Bronchial epithelial cell (primary cell): ENCODE measurements at places on chromosomes 7 and 10.

DNA sequence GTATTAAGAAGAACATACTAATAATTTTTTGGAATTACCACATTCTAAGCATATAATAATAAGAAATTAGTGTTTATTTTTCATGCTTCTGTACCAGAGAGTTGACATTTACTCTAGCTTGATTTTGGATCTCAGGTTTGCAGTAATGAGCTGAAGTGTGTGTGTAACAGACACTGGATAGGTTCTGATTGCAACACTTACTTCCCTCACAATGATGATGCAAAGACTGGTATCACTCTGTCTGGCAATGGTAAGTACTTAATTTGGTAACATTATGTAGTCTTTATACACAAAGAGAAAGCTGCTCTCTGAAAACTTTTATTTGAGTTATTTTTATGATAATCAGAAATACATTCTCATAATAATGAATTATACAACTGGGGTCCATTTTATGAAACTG, 54.1 kb downstream of the SRI start:
- no peak for DNase-seq

GRCh38 chr7:96016735-96017134, 244.4 kb downstream of the DYNC1I1 start:
- DNase-seq = no peak

DNA sequence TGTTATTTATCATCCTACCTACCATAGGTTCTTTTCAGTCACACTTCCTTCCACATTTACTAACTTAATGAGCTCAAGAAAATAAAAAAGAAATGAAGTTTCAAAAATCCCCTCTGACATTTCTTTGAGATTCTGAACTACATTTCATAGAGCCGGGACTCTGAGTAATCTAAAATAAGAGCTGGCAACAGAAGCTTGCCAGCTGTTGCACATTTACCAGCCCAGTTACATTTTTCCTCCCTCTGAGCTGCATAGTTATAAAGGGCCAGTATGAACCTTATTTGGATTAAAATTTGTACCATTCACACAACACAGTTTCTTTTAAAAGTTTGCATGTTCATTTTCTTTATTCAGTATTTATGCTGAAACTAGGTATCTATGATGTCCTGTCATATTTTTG, 119.5 kb upstream of the CAV2 start:
- no peak for DNase-seq

DNA sequence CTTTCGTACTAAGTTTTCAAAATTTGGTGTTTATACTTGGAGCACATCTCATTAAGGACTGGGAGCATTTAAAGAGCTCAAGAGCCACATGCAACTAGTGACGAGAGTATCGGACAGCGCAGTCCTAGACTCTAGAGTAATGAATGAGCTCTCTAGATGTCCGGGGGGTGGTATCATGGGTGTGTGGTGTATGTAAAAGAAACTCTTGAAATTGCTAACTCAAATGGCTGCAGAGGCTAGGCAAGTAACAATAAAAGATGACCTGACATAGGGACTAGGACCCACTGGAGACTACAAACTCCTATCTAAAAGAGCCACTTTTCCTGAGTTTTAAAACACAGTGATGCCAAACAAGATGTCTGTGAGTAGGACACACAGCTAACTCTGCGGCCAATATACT, 14.0 kb downstream of the MYOZ1 start:
- no peak for DNase-seq

DNA sequence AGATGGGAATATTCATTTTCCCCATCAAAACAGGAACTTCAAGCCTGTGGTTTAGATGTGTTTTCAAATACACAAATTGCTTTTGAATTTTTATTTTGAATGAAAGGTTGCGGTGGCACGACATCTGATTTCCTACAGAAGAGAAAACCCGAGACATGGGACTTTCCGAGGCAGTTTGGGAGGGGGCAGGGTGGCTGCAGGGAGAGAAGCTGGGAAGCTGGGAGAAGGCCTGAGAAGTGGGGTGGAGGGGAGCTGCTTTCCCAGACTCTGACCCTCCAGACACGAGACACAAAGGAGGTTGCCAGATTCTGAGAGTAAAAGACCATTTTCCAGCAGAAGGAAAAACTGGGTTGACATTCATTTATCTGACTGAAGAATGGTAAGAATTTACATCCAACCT, 19.6 kb downstream of the TMEM176A start:
- no peak for DNase-seq

DNA sequence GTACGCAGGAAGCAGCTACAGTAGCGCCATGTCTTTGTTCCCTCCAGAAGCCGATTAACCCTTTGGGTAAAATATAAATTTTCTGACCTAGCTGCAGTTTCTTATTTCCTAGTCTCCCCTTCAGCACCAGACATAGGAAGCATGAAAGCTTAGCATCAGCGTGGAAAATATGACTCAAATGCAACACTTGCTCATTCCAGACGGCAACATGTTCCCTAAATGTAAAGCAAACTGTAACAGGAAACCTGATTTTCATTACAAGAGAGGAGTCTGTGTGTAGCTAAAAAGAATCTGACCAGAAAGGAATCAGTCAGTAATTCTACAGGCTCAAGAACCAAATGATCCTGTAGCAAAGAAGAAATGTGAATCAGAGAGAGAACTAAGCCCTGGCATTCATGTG, 219.2 kb downstream of the C7orf25 start:
- peak; percentile 38 for DNase-seq

- DNase-seq = no peak
Measured at GRCh38 chr7:46557295-46557711, 636.2 kb upstream of the IGFBP3 start.

GRCh38 chr7:2032030-2032875, 200.5 kb downstream of the MAD1L1 start:
- DNase-seq = no peak

GRCh38 chr10:25818751-25819150, 115.3 kb upstream of the MYO3A start:
- no peak for DNase-seq

- DNase-seq = peak; percentile 80
Measured at GRCh38 chr10:116849248-116850057, at the start of gene ENO4. ENO4 (plus strand) TSS chr10:116849499; CDS start chr10:116849567, 68 bp downstream.

- DNase-seq = no peak
Measured at GRCh38 chr10:99357691-99358090, 28.5 kb downstream of the CNNM1 start.

DNA sequence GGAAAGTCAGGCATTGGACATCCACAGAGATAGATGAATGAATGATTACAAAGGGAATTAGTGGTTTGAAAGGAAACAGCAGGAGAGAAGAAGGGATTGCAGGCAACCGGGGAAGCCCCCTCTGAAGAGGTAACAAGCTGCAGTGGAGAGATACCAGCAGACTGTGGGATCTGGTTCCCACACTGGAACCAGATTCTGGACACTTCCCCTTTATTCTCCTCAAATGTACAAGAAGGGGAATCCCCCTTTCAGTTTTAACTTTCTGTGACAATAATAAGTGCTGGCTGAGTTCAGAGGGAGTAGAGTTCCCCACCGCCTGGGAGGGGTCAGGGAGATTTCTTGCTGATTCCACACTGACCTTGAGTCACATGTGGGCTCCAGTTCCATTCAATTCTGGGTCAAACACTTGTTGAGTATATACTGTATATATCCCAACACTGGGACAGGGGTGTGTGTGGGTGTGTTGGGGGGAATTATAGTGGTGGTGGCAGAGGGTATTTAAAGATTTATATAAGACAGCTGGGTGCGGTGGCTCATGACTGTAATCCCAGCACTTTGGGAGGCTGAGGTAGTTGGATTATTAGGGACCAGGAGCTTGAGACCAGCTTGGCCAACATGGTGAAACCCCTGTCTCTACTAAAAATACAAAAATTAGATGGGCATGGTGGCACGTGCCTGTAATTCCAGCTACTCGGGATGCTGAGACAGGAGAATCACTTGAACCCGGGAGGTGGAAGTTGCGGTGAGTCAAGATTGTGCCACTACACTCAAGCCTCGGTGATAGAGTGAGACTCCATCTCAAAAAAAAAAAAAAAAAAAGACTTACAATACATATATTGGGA, 16.5 kb upstream of the DDIT4 start:
- no peak for DNase-seq

- DNase-seq = peak; percentile 38
Measured at GRCh38 chr7:17601921-17602320, 303.5 kb downstream of the AHR start.

GRCh38 chr10:1398626-1399410, 338.5 kb downstream of the ADARB2 start:
- no peak for DNase-seq

DNA sequence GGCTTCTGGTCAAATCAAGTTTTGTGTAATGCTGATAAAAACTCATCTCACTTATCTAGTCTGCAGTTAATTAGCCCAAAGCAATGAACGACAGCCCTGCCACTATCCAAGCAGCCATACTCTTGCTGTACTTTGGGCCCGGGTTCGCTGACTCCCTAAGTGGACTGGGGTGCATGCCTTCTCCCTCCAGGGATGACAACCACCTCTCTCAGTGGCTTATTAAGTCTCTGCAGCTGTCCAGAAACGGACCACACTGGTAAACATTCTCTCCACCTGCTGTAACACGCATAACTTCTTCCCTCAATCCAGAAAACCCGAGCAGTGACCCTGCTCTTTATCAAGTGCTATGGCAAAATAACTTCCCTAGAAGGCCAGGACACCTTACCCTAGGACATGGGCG, 3.9 kb downstream of the FBXW4 start:
- no peak for DNase-seq

GRCh38 chr7:684416-684815, 42.1 kb upstream of the DNAAF5 start:
- DNase-seq = no peak

DNA sequence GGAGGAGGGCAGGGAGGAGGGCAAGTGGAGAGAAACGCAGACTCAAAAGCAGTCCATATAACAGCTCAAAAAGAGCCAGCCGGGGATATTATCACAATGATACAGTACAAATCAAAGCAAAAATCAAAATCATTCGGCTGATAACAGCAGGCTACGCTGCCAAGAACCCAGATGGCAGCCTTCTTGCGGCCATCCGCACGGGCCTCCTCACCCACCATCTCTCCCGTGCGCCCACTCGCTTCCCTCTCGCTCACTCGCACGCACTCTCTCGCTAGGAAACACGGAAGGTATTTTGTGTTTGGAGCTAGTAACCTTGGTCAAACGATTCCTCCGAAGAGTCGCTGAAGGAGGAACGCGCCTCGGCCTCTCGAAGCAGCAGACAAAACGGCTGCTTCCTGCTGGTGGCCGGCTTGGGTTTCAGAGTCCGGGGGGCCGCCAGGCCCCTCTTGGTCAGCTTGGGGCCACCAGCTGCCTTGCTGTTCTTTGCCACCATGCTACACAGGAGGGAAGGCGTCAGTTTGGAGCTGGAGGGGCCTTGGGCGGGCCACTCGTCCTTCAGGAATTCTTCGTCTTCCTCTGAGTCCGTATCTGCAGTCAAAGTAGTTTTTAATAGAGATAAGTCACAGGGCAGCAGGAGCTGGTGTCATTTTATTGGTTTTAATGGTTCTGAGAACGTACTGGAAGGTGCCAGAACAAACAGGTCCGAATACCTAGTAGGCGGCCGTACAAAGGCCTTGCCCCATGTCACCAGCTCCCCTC, 68.9 kb downstream of the SLC29A4 start:
- DNase-seq = no peak

DNA sequence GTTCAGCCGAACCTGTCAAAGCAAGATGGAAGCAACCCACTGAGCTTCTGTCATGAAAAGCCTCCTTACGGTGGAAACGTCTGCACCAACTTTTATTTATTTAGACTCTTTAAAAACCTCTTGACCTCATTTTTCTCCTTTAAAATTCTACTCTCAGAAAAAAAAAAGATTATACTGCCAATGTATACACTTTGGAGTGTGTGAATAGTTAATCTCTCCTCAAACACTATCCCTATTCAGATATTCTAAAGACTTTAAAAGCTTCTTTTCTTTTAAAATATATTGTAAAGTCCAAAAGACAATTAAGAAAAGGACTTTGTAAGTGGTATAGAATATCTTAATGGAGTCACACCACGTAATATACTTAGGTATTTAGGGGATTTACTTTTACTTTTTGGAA, 335.2 kb upstream of the SEMA3D start:
- no peak for DNase-seq

DNA sequence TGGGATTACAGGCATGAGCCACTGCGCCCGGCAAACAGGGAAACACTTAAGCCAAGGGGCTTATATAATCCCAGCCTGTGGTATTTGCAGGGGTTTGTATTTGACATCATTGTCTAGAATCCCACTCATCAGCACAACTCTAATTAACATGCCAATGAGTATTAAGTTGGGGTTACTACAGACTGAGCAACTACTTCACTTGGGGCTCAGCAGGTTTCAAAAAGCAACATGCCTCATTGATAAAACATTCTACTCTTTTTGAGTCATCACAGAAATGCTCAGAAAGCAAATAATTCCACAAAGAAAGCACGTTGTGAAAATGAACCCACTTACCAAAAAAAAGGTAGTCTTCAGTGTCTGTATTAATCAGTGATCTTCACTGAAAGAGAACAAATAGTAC, 236.9 kb upstream of the CELF2 start:
- DNase-seq = peak; percentile 36

- DNase-seq = no peak
Measured at GRCh38 chr7:79361214-79361613, 92.3 kb downstream of the MAGI2 start.

DNA sequence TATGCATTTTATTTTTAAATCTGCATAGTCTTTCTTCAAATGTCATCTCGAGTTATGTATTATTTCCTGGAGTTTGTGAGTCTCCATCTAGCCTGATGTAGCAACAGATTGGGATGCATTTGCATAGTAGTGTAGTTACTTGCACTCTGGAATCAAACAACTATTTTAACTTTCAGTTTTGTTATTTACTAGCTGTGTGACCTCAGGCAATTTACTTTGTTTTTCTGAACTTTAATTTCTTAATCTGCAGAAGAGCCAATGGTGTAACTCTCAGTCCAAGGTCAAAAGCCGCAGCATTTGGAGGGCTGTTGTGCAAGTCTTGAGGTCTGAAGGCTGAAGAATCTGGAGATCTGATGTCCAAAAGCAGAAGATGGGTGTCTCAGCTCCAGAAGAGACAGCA, 175.8 kb upstream of the SORCS1 start:
- DNase-seq = no peak

GRCh38 chr10:100968062-100968736, 1.1 kb upstream of the SEMA4G start:
- no peak for DNase-seq

DNA sequence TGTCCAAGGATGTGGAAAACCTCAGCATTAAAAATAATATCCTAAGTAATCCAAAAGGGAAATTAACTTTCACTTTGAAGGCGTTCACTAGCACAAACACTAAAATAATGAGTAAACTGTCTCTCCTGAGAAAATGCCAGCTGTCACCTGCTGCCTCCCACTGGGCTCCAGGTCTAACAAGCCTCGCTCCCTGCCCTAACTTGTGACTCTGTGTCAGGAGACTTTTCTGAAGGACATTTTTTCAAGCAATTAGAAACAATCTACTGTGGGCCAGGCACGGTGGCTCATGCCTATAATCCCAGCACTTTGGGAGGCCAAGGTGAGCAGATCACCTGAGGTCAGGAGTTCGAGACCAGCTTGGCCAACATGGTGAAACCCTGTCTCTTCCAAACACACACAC, 72.8 kb upstream of the GLCCI1 start:
- no peak for DNase-seq

GRCh38 chr7:1354661-1355567, 104.4 kb downstream of the MICALL2 start:
- no peak for DNase-seq
